Endothelial cell of umbilical vein (primary cell): ENCODE measurements at places on chromosomes 13 and 19. TPM values are rescaled to one million over a fixed set of nuclear protein-coding genes. Genes with fewer than 3 reads are reported as not detected.

DNA sequence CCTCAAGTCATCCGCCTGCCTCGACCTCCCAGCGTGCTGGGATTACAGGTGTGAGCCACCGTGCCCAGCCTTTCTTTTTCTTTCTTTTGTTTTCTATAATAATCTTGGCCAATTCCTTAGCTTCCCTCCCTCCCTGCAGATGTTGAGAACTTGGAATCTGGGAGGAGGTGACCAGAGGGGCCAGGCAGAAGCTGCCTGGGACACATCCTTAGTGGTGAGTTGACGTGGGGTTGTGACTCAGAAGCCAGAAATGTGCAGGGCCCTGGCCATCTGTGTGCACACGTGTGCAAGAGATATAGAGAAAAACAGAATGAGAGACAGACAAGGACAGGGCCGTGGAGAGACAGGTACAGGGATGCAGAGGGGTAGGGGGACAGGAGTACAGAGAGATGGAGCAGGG is 154.3 kb downstream of the SIPA1L3 start:
- no peak overlapping the region for H3K4me3 ChIP-seq
- H3K27ac ChIP-seq = peak overlapping the region; percentile 42
- H3K27me3 ChIP-seq = no peaks in the 10 kb centered on the region
- no peak for DNase-seq
- H3K4me1 ChIP-seq = peaks cover 22% of the 10 kb centered on the region

SLC7A10 gene
- not detected in 2 replicates for total RNA-seq

GRCh38 chr19:23273022-23273589 is 22.9 kb upstream of the ZNF724 start:
- no peak overlapping the region for H3K27ac ChIP-seq
- DNase-seq = no peak
- peak overlapping the region; percentile 88 for H3K4me3 ChIP-seq
- no peaks in the 10 kb centered on the region for H3K36me3 ChIP-seq

DNA sequence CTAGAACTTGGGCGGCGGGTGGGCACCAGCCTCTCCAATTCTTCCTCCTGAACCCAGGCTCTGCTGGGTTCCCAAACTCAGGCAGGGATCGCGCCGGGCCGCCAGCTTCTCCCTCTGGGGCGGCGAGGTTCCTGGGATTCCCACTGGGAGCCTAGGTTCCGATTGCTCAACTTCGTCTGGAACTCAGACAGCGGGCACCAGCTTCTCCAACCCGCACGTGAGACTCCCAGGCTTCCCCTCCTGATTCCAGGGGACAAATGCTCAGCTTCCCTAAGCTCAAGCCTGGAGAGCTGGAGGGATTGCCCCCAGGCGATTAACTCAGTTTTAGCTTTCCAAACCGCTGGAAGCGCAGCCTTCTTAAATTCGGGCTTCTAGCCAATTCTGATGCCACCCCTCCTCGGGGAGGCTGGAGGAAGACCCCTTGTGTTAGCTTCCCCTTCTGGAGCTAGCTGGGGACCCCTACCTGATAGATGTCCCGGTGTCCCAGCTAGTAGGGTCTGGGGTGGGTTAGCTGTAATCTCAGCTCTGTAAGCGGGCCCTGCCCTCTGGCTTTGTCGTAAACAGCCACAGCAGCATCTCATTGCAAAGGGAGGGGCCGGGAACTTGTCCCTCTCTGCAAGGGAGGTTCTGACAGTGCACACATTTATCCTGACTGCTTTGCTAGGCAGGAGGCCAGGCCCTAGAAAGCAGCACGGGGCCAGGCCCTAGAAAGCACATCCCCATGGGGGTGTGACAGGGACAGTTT is 671 bp downstream of the MCOLN1 start:
- no peak for DNase-seq
- no peaks in the 10 kb centered on the region for H3K27me3 ChIP-seq
- H3K36me3 ChIP-seq = peaks cover 16% of the 10 kb centered on the region
- H3K4me1 ChIP-seq = peaks cover 16% of the 10 kb centered on the region
- peak overlapping the region; percentile 94 for H3K4me3 ChIP-seq

DNA sequence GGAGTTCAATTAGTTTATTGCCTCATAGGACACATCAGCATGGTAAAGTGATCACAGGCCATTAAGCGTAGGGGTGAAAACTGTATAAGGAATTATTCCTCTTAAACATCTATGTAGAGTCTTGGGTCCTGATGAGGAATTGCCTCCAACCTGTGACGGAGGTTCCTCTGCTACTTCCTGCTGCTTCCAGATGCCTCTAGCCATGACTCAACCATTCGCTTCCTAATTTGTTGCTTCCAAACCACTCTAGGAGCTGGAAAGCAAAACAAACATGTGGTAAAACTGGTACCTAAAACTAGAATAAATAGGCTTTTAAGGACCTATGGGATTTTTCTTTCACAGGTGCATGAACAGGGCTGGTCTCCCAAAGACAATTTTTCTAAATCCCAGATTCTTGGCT is 253.8 kb downstream of the KLF12 start:
- no peaks in the 10 kb centered on the region for H3K36me3 ChIP-seq
- peak; percentile 17 for DNase-seq
- H3K4me1 ChIP-seq = peaks cover 10% of the 10 kb centered on the region
- H3K27ac ChIP-seq = no peak overlapping the region
- no peak overlapping the region for H3K4me3 ChIP-seq
- H3K27me3 ChIP-seq = no peaks in the 10 kb centered on the region
